ENCODE measurements at places on chromosomes 1 and 21.

DNA sequence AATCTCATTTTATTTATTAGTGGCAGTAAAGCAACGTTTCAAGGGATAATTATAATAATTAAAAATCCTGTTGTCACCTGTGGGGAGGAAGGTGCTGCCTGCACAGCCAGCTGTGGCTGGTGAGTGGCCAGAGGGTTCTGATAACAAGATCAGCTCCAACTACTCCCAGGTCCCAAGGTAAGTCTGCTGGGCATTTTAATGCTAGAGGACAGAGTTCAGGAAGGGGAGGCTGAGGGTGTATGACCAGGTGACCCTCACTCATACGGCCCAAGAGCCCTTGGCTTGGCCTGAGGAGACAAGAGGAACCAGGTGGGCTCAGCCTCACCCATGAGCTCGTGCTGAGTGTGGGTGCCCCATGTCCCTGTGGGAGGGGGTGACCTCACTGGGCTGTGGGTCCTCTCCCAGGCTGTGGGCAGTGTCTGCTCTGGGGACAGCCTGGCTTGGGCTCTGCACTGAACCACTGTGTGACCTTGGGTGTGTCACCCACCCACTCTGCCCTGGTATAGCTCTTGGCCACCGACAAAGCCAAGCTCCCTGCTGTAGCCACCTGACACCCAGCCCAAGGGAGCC lies 223.8 kb downstream of the PTPRU start:
- DNase-seq, result no peak

DNA sequence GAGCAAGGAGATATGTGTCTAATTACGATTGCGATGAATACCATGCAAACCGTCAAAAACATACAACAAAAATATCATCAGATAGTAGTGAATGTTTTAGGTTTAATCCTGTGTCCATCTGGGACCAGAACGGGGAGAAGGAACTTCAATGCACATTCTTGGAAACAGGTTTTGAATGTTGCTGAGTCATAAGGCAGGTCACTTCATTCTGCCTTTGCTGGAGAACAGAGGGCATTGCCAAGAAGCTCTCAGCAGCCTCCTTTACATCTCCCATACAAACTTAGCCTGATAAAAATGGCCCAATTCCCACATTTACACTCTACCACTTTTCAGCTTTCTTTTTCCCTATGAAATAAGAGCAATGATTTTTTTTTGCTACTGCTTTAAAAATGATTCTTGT lies 78.0 kb upstream of the KCNJ6 start:
- DNase-seq, result no peak

DNA sequence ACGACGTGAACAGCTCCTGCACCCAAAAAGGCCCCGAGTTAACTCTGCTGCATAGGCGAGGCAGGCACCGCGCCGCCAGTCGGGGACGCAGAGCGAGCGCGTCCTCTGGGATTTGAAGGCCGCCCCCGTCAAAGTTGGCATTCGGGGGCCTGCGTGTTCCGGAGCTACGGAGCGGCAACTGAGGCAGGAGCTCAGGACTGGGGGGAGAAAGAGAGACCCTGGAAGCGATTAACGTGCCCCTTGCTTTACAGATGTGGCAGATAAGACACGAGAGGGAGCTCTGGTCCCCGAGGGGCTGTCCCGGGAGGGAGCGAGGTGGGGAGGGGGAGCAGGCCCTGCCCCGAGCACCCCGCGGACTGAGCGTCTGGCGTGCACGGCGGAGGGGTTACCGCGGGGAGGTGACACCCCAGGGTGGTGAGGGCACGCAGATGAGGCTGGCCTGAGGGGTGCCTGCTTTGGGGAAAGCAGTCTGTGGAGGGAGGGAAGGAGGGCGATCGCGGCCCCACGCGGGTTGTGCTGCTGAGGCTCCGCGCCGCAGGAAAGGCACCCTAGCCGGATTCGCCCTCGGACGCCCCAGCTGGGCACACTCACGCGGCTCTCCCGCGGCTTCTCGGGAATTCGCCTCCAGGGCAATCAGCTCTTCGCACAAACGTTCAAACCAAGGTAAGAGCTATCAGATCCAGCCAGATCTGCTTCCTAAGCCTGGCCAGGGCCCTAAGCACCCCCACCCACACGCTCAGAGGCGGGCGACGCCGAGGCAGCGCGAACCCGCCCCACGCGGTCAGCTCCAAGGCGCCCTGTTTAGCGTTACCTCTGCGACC lies 26.5 kb downstream of the ACTA1 start:
- no peak for DNase-seq

DNA sequence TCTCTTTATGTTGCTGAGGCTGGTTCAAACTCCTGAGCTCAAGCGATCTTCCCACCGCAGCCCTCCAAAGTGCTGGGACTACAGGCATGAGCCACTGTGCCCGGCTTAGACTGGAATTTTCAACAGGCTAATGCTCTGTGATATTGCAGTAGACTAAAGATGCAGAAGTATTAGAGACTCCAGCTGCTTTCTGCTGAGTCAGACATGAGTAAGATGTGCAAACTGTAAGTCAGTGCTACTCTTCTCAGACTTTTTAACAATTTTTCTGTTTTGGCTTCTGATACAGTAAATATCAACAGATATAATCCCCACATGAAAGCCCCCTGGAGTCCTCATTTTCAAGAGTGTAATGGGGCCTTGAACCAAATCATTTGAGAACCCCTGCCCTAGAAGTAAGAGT lies 29.3 kb upstream of the NLRP3 start:
- DNase-seq, result no peak

- no peak for DNase-seq
Observed at GRCh38 chr1:2108877-2109580, 58.8 kb downstream of the PRKCZ start.
